ENCODE measurements at places on chromosomes 5 and 9.
A peak's percentile ranks its signal among the peaks of the same experiment; 100 is the strongest.

- DNase-seq: no peak
Observed at GRCh38 chr5:164688437-164688836, 1183.0 kb downstream of the MAT2B start.

- DNase-seq: no peak
Observed at GRCh38 chr5:93130624-93131490, 450.2 kb downstream of the NR2F1-AS1 start.

DNA sequence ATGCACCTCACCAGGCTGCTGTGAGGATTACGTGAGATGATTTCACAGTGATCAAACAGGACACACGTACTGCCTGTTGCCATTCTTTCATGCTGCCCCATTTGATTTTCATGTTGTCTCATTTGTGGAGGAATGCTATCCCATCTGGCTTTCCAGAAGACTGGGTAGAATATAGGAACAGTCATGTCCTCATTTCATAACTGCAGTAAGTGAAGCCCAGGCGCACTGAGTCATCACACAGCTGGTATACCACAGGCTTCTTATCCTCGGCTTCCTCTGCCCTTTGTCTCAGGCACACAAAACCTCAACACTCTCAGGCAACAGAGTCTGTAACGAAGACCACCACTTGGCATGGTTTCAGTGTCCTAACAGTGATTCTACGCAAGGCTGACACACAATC is 62.3 kb downstream of the LHFPL2 start:
- no peak for DNase-seq

GRCh38 chr9:124857533-124858162 is 4.1 kb downstream of the RPL35 start:
- DNase-seq: no peak

- DNase-seq: no peak
Observed at GRCh38 chr9:112176524-112176923, 1.4 kb upstream of the SUSD1 start.

DNA sequence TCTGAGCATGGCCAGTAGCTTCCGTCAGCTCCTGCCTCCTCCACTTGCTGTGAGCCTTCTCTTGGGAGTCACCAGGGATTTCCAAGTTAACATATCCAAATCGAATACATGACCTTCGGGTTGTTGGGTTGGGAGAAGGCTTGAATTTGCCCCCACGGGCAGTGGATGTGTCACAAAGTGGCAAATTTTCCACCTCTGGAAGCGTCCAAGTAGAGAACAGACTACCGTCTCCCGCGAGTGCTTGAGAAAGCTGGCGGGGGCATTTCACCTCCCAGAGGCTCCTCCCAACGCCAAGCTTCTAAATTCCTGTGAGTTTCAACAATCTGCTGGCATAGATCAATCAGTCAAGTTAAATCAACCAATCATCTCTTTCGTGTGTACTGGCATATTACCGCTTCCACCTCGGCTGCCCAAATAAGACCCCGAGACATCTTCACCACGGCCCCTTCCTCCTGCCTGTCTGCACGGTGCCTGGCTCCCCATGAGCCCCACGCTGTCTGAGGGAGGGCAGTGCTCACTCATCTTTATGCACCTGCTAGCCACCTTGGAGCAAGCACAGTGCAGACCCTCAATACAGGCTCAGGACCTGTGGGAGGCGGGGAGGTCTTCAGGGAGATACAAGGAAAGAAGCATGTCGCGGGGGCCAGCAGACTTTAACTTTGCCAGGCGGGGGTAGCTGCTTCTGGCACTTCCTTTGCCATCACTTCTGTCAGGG is 79.1 kb downstream of the MRPL36 start:
- DNase-seq: no peak

DNA sequence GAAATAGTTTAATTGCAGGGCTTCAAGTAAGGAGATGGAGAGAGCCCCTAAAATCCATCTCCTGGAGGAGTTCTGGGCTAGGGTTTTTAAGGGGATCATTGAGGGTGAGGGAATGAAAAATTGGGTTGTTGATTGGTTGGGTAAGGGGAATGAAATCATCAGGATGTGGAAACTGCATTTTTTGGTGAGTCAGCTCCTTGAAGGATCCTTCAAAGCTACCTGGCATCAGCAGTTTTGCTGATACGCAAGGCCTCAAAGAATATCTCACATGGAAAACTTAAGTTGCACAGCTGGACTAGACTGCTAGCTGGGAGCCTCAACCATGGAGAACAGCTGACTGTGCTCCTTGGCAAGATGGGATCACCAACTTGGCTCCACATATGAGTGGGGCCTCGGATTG is 136.7 kb downstream of the FGF10 start:
- no peak for DNase-seq

DNA sequence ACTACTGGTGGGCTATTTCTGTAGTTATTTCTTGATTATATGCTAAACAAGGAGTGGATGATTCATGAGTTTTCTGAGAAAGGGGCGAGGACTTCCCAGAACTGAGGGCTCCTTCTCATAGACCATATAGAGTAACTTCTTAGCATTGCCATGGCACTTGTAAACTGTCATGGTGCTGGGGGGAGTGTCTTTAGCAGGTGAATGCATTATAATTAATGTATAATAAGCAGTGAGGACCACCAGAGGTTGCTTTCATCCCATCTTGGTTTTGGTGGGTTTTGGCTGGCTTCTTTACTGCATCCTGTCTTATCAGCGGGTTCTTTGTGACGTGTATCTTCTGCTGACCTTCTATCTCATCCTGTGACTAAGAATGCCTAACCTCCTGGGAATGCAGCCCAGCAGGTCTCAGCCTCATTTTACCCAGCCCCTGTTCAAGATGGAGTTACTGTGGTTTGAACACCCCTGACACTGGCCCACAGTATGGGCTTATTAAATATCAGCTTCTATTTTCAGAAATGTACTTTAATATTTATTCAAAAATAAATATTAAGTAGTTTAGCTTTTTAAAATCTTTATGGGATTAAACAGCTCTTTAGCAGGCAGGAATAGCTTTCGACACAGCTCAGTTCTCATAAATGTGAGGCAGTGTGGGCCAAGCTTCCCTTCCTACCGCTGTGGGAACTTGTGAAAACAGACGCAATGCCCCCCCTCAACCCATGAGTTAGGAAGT is 44.4 kb downstream of the GALNT12 start:
- no peak for DNase-seq

DNA sequence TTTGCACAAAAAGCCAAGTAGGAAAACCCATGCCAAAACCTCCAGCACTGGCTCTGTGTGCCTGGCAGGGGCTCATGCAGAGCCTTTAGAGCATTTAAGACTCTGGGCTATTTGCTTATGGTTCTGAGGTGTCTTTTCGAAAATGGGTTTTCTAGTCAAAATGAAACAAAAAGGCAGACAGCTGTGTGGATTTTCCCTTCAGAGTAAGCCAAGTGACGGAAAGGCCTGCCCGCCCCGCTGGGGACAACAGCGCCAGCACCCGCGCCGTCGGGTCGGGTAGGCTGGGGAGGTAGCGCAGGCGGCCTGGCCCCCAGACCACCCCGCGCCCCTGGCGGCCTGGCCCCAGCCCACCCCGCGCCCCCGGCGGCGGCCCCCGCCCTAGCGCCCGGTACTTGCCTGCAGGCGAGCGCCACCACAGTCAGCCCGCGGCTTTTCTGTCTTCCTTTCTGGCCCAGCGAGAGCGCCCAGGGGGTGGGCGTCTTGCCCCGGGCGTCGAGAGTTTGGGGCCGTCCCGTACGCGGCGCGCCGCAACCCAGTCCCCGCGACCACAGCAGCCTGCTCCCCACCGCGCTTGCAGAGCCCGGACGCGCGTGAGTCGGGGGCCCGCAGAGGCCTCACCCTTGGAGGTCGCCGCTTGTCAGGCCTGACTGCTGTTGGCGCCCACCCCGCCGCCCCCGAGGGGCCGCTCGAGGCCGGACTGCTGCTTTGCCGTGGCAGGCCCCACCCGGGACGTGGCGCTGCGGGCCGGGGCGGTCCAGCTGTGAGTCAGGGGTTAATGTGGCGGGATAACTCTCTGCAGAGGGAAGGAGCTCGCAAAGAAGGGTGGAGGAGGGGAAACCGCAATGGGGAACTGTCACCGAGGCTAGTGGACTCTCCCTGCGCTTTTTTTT is at the start of gene TICAM2:
Gene TICAM2 (minus strand): TSS at position 779 of the 890 bp plus-strand sequence. CDS start 21,223 bp downstream, outside the sequence.
- DNase-seq: peak; percentile 66

DNA sequence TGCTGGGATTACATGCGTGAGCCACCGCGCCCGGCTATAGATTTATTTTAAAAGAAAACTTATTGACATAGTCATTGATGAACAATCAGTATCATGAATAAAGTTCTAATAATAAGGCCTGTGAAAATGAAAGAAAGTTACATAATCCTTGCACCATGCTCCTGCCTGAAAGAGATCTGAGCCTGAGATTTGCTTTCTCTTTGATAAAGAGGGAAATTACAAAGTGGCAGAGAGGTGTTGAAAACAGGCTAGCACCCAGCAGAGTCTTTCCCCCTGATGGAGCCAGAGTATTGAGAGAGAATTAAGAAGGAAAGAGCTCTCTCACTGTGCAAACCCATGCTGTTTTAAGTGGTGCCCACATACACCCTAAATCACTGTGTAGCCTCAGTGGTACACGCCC is 37.2 kb downstream of the SLC6A7 start:
- DNase-seq: no peak

DNA sequence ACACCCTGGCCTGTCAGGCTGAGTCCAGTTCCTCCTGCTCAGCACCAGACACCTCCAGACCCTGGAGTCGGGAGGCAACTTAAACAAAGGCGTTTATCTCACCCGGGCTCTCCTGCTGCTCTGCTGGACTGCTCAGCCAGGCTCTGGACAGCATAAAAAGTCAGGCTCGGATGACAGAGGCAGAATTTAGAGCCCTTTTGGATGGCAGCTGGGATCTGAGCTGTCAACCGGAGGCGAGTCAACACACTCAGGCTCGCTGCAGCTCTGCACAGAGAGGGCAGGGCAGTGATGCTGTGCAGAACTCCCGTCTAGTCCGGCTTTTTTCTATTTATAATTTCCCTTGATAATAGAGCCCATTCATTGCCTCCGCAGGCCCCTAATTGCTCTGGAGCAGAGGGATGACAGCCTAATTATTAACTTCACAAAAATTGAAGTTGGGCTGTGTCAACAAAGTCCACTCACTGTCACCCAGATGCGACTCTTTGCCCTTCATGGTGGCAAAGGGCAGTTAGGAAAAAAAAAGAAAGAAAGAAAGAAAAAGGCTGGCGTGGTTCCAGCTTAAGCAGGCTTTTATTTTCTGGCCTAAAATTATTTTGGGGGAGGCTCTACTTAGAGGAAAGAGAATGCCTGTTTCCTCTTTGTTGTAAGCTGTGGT is 37.6 kb downstream of the STC2 start:
- DNase-seq: no peak

DNA sequence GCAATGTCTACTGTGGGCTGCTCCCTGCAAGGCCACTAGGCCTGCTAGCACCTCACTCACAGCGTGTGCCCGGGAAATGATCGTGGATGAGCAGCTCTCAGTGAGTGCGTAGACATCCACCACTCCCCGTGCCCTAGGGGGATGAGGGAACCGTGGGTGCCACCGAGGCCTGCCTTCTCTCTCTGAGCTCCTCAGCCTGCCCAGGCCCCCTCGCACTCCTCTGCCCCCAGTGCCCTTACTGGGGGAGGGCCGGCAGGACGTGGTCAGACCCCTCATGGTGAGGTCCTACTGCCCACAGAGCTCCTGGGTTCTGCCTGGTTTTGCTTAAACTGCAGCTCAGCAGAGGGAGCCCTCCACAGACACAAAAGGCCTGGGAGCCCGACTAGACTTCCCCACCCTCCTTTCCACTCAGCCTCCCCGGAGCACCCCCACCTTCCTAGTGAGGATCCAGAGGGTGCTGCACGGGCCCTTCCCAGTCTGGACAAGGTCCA is 220.0 kb downstream of the CACNA1B start:
- DNase-seq: no peak

DNA sequence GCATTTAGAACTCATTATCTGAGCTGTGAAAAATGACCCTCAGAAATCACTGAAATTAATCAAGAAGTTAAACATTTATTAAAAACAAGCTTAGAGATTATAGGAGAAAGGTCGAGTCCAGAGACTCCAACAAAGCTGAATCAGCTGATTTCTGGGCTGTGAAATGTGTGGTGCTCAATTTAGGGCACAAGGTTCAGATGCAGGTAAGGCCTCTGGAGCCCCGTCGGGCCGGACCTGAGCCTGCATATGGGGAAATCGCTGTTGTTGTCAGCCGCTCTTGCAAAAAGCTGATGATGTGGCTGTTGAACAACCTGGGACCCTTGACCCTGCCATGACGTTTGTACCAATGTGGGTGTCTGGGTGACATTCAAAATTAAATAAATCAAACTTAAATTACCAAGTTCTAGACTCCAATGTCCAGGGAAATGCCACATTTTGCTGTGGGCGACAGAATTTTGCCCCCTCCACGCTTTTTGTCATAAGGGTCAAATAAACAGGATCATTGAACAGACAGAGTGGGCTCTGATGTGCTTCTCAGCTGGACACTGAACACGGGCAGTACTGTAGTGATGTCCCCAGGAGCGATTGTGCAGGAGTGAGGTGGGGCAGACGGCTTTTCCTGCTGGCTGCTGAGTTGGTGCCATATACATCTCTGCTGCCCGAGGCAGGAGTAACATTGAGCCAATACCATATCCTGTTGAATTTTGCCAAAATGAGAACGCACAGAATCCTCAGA is 27.2 kb upstream of the FBP1 start:
- DNase-seq: no peak

DNA sequence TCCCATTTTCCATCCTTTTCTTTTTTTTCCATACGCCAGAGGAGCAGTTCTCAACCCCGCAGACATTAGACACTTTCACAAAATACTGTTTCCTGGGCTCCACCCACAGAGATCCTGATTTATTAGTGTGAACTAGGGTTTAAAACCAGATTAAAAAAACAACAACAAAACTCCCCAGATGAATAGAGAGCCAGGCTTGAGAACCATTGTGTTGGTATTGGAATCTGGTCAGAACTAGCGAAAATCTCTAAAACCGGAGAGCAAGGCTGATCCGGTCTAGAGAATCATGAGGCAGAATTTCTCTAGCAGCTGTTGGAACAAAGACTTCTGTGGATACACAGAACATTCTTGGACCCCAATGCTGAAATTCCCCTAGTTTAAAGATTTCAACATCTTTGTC is 173.0 kb downstream of the PCSK1 start:
- no peak for DNase-seq

- DNase-seq: no peak
Observed at GRCh38 chr9:77981332-77981731, 50.3 kb downstream of the GNAQ start.

GRCh38 chr9:98745470-98745869 is 36.7 kb upstream of the GABBR2 start:
- no peak for DNase-seq

GRCh38 chr9:95834281-95834907 is 41.1 kb upstream of the ERCC6L2 start:
- no peak for DNase-seq

DNA sequence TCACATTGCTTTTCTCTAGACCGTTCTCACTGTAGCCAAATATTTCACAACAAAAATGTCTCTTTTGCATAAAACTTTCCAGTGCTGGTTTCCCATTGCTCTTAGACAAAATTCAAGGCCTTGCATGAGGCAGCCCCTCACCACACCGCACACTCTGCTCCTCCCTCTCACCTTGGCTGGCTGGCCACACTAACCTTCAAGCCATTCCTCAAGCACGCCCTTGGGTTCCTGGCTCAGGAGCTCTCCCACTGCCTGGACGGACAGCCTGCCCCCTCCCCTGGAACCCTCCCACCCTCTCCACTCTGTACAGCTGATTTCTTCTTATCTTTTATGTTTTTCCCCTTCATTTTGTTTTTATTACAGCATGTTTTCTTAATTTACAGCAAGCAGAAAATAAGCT is 83.2 kb downstream of the PDZD2 start:
- no peak for DNase-seq
